ENCODE measurements at places on chromosomes 12 and 14.

GRCh38 chr14:103558071-103558882 lies 4.2 kb downstream of the BAG5 start:
- no peak for DNase-seq

DNA sequence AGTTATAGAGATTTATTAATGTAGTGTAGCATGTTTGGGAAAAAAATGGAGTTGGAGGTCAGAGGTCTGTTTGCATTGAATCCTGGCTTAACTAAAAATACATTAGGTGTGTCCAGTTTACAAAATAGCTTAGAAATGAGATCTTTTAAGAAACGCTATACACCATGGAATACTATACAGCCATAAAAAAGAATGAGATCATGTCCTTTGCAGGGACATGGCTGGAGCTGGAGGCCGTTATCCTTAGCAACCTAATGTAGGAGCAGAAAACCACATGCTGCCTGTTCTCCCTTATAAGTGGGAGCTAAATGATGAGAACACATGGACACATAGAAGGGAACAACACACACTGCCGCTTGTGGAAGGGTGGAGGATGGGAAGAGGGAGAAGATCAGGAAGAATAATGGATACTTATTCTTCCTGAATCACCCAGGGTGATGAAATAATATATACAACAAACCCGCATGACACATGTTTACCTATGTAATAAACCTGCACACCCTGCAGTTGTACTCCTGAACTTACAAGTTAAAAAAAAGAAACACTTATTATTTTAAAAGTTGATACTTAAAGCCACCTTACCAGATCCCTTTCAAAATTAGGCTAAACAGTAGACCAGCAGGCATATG lies 14.0 kb upstream of the MYRFL start:
- no peak for DNase-seq

DNA sequence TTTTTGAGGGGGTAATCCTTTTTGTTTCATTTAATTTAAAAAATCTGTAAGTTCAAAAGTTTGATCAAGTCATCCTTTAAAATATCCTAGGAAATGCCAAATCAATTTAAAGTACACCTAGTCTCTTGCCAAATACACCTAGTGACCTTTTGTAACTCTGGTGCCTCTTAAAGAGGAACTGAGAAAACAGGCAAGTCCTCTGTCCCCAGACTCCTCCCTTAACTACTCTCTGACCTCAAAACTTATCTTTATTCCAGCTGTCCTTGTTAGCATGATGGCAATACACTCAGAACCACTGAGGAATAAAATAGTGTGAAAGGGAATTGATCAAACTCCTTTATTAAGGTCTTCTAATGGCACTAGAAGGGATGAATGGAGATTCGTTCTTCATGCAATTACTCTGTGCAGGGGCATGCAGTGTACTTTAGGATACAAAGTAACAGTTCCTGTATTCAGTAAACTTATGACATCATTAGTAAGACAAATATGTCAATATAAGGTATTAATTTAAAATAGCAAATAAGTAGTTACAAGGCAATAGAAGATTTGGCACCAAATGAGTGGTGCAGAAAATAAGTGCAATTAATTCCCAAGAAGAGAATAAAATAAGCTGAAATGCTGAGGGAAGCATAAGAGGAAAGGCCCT lies 3.3 kb downstream of the FAR2 start:
- DNase-seq = no peak

DNA sequence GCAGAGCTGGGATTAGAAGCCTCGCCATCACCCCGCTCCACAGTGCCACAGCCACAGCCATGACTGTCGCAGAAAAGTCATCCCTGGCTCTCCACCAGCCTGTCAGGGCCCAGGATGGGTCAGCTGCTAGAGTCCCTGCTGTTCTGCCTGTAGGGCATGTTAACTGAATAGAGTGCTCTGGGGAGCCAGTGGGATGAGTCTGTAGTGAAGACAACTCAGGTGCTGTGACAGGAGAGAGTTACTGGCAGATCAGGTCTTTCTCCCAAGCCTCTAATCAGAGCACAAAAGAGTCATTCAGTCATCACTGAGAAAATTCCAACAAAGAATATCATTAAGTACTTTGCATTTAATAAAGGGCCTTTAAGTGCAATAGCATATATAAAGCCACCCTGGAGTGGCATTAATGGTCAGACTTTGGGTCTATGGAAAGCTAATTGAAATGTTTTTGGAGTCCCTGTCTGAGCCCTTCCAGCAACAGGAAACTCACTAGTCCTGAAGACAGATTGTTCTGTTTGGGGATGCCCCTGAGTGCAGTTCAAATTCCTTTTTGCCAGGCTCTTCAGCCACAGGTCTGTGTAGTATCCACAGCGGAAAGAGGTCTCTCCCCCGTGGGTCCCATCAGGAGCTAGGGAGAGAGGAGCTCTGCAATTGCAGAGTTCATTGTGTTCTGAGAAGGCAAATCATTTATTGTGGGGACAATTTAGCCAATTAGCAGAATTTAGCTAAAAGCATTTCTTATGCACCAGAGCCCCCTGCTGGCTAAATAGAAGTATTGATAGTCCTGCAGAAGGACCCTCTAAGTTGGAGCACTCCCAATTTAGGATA lies 45.2 kb upstream of the C14orf132 start:
- DNase-seq = no peak

DNA sequence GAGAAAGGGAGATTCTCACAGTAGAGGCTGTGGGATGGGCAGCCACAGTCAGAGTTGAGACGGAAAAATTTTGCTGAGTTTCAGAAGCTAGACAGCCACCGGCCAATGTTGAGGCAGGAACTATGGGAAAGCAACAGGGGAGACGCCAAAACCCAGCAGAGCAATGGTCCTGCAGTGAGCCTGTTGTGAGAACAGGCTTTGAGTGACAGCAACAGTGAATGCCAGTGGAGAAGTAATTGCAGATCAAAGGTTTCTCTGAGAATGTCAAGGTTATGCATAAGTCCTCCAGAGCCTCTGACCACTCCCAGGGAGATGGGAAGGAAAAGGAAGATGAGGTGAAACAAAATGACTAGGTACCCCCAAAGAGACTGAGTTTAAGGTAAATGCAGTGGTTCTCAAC lies 54.2 kb upstream of the DAAM1 start:
- DNase-seq = no peak

- no peak for DNase-seq
Observed at GRCh38 chr12:106764220-106764619, 10.3 kb upstream of the RIC8B start.

DNA sequence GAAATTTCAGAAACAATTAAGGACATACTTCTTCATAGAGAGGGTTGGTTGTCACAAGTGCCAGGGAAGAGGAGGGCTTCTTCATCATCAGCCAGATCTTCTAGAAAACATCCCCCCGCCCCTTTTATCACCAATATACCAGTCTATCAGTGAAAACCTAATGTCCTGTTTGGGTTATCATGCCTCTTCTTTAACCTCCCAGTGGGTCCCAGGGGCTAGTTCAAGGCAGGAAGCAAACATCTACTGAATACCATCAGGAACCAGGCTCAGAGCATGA lies 13.3 kb upstream of the KRT86 start:
- no peak for DNase-seq

DNA sequence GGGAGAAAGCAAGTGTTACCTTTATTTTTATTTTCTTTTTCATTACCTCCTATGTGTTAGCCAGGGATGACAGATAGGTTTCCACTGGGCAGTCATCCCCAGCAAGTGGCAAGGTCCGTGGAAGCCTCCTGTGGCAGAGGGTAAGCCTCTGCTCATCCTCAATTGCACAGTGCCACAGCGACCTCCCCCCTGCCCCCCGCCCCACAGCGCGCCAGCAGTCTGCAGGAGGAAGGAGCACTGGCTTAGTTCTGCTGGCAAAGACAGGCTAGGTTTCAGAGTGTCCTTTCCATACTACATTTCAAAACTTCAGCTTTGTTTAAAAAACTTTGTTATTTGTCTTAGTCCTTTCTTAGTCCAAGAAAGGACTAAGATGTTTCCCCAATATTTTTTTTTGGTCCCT lies 194.7 kb downstream of the EXOC5 start:
- no peak for DNase-seq

DNA sequence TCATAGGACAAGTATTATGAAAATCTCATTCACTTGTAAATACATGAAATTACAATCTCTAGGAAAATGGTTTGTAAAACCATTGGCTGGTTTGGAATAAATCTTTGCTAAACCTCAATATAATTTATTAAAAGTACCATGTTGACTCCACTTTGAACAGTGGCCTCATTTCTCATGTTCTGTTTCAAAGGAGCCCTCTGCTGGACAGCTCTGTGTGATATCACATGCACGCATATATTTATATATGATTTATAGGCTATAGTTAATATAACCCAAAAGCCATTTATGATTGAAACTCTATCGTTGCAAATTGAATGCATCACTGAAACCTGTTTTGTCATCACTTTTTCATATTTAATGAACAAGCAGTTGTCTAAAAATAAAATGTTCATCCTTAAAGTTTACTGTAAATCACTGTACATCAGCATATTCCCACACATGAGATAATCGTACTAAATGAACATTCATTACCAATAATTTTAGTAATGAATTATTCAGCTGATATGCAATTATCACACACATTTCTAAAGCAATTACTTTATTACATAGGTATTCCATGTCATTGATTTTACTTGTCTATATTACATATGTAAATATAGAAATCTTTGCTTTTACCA lies 493.8 kb downstream of the NPAS3 start:
- DNase-seq = no peak

DNA sequence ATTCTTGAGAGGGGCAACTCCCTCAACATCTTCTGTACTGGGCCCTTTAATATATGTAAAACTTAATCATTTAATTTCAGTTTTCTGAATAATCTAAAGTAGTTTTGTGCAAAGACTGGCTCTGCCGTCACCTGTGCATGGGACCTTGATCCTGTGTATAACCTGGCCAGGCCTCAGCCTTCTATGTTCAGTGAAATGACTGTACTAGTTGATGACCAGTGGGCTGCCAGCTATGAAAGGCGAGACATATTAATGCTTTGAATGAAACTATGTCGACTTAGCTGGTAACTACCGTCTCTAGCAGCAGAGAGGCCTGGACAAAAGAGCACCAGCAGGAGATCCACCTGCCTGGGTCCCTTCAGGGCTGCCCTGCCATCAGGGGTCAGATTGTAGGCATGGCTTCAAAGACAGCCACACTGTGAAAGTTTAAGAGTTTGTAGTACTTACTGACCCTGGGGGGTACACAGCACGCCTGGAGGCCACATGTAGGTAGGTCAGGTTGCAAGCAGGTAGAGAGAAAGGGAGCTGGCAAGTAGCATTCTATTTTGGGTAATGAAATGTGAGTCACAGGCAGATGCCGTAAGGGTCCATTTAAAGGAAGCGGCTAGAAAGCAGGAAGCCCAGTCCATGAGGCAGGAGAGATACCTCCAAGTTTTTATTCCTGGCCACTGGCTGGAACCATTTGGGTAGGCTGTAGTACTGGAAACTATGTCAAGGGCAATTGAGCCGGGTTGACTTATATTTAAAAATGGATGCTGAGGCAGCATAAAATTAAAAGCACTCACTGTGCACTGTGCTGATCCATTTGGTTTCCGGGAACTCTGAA lies 77.2 kb downstream of the BHLHE41 start:
- no peak for DNase-seq

- DNase-seq = peak; percentile 86
Observed at GRCh38 chr12:49945394-49946080, 5.0 kb upstream of the AQP2 start.

GRCh38 chr14:79467835-79468234 lies 743.5 kb downstream of the DIO2 start:
- DNase-seq = no peak
